ENCODE measurements at places on chromosomes 5 and 9. TPM values are rescaled to one million over a fixed set of nuclear protein-coding genes. Genes with fewer than 3 reads are reported as not detected.

DNA sequence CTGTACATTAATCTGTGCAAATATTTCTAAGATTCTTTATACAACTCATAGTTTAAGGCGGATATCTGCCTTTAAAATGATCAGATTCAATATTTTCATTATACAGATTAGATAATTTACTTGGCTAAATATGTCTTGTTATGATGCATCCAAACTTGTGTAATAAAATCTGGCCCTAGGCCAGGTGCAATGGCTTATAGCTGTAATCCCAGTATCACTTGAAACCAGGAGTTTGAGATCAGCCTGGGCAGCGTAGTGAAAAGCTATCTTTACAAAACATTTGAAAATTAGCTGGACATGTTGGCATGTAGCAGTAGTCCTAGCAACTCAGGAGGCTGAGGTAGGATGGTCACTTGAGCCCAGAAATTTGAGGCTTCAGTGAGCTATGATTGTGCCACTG, 2002.2 kb upstream of the ACO1 start:
- no peak overlapping the region for H3K27ac ChIP-seq
- no peak for DNase-seq
- H3K4me1 ChIP-seq, result no peaks in the 10 kb centered on the region
- H3K36me3 ChIP-seq, result no peaks in the 10 kb centered on the region
- no peak overlapping the region for H3K4me3 ChIP-seq
- H3K27me3 ChIP-seq, result no peaks in the 10 kb centered on the region

DNA sequence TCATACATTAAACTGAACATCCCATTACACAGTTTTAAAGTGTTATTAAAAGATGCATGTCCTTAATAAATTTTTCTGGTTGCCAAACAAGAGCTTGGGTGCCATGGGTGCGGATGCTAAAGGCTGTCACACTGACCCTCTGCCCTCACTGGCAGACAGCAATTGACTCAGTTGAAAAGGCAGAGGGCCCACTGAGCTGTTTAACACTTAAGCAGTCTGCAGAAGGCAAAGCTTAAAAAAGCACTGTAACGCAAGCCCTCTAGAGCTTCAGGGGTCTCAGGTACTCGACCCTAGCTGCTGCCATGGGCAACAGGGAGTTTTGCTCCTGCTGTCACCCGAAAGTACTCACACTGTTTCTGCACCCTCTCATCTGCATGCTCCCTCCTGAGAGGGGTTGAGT, 726.4 kb upstream of the TYRP1 start:
- H3K27ac ChIP-seq, result no peak overlapping the region
- no peaks in the 10 kb centered on the region for H3K4me1 ChIP-seq
- H3K4me3 ChIP-seq, result no peak overlapping the region
- H3K27me3 ChIP-seq, result no peaks in the 10 kb centered on the region
- no peak for DNase-seq

DNA sequence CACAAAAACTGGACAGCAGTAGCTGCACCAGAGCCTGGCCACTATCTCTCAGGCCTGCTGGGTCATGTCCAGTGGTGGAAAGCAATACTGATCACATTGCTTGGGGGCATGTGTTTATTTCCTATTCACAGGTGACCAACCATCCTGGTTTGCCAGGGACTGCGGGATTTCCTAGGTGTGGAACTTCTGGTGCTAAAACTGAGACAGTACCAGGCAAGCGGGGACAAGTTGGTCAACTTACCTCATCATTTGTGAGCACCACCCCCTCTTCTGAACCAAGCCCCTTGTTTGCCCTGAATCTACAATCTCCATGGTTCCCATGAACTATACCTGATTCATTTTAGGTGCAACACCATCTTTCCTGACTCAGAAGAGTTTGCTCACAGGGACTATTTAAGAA, 81.3 kb downstream of the TNC start:
- H3K4me3 ChIP-seq, result no peak overlapping the region
- H3K27ac ChIP-seq, result peak overlapping the region; percentile 70
- H3K36me3 ChIP-seq, result no peaks in the 10 kb centered on the region
- H3K4me1 ChIP-seq, result peaks cover 19% of the 10 kb centered on the region
- no peak for DNase-seq
- peaks cover 3% of the 10 kb centered on the region for H3K27me3 ChIP-seq

LTC4S gene
- 0.79 TPM for total RNA-seq

DNA sequence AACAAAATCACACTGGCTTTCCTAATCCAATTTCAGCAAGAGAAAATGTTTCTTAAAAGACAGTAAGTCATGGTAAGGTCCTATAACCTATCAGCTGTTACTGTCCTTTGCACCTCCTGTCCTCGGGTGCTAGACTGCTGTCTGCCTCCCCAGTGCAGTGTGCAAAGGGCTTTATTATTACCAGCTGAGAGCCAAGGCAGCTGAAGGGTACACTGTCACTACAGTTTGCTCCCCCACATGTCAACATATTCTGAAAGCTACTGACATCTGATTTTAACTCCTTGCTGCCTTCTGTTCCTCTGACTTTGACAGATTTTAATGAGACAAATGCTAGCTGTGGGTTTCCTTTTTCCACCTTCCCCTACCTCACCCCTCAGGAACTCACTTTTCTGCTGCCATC, 389.4 kb upstream of the SLC24A2 start:
- H3K27me3 ChIP-seq, result no peaks in the 10 kb centered on the region
- H3K36me3 ChIP-seq, result no peaks in the 10 kb centered on the region
- no peak overlapping the region for H3K27ac ChIP-seq
- H3K4me1 ChIP-seq, result peaks cover 5% of the 10 kb centered on the region
- H3K4me3 ChIP-seq, result no peak overlapping the region

DNA sequence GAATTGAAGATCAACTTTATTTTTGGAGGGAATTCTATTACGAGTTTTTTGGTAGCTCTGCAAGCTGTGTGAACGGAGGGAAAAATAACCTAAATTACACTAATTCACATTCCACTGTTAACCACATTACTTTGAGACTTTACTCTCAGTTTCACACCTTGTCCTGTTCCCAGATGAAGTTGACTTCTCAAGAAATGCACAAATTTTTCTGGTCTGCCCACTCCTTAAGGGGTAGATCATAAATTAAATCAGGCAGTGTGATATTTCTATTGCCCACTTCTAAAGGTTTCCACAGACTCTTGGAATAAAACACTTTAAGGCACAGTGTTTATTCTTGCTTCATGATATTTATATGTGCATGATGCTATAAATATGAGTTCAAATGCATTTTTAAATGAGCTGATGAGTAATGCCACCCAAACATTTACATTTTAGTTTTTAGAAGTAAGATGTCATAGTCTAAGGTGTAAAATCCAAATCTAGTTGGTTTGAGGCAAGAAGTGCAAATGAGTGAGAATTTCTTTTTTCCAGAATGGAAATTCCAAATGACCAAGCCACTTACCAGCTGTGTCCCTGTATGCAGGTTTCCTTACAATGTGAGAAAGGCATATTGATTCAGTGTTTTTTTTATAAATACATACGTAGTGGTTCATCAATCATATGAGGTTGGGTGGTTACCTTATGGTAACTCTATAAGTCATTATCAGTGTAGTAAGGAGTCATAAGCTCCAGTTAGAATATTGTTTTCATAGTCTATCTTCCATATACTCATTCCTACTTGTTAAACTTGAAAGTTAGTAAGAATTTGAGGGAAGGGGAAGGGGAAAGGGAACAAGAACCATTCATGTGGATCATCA, 437.7 kb upstream of the MEF2C start:
- H3K4me1 ChIP-seq, result no peaks in the 10 kb centered on the region
- no peaks in the 10 kb centered on the region for H3K27me3 ChIP-seq
- H3K36me3 ChIP-seq, result no peaks in the 10 kb centered on the region
- no peak overlapping the region for H3K27ac ChIP-seq
- no peak overlapping the region for H3K4me3 ChIP-seq
- no peak for DNase-seq

DMGDH gene
- total RNA-seq, result 0.93 TPM

DNA sequence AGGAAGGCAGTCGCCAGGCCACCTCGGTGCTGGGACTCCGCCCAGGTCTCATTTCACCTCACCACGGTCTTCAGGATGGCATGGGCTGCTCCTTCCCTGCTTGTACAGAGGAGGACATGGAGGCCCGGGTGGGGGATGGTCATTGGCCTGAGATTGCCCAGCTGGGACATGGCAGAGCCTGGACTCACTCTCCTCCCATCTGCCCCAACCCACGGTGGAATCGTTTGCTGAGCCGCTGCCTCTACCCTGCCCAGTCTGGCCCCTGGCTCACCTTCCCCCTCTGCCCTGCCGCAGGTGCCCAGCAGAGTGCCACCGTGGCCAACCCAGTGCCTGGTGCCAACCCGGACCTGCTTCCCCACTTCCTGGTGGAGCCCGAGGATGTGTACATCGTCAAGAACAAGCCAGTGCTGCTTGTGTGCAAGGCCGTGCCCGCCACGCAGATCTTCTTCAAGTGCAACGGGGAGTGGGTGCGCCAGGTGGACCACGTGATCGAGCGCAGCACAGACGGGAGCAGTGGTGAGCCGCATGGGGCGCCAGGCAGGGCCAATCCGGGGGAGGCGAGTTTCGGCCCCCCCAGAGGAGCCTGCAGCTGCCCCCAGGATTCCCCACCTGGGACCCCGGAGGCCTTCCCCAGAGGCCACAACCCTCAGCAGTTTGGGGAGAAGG, 36.7 kb downstream of the HK3 start:
- no peaks in the 10 kb centered on the region for H3K36me3 ChIP-seq
- no peak overlapping the region for H3K27ac ChIP-seq
- H3K4me1 ChIP-seq, result no peaks in the 10 kb centered on the region
- H3K27me3 ChIP-seq, result peaks cover 38% of the 10 kb centered on the region

DNA sequence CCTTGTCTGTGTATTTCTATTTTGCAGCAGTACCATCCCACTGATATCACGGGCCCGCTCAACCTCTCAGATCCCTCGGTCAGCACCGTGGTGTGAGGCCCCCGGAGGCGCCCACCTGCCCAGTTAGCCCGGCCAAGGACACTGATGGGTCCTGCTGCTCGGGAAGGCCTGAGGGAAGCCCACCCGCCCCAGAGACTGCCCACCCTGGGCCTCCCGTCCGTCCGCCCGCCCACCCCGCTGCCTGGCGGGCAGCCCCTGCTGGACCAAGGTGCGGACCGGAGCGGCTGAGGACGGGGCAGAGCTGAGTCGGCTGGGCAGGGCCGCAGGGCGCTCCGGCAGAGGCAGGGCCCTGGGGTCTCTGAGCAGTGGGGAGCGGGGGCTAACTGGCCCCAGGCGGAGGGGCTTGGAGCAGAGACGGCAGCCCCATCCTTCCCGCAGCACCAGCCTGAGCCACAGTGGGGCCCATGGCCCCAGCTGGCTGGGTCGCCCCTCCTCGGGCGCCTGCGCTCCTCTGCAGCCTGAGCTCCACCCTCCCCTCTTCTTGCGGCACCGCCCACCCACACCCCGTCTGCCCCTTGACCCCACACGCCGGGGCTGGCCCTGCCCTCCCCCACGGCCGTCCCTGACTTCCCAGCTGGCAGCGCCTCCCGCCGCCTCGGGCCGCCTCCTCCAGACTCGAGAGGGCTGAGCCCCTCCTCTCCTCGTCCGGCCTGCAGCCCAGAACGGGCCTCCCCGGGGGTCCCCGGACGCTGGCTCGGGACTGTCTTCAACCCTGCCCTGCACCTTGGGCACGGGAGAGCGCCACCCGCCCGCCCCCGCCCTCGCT, 1.9 kb downstream of the LRRC26 start:
- H3K4me1 ChIP-seq, result peaks cover 1% of the 10 kb centered on the region
- H3K27ac ChIP-seq, result no peak overlapping the region
- no peaks in the 10 kb centered on the region for H3K36me3 ChIP-seq
- no peak overlapping the region for H3K4me3 ChIP-seq

- H3K27me3 ChIP-seq, result no peaks in the 10 kb centered on the region
- H3K4me1 ChIP-seq, result peaks cover 4% of the 10 kb centered on the region
- no peak overlapping the region for H3K27ac ChIP-seq
Observed at GRCh38 chr5:98489021-98489420, 284.4 kb upstream of the RGMB start.

- H3K27me3 ChIP-seq, result peaks cover 4% of the 10 kb centered on the region
- DNase-seq, result no peak
- H3K4me1 ChIP-seq, result no peaks in the 10 kb centered on the region
- H3K36me3 ChIP-seq, result no peaks in the 10 kb centered on the region
- no peak overlapping the region for H3K4me3 ChIP-seq
Observed at GRCh38 chr5:171428809-171429542, 9.5 kb downstream of the FGF18 start.

- no peak overlapping the region for H3K27ac ChIP-seq
- no peak overlapping the region for H3K4me3 ChIP-seq
- no peaks in the 10 kb centered on the region for H3K36me3 ChIP-seq
- no peaks in the 10 kb centered on the region for H3K4me1 ChIP-seq
Observed at GRCh38 chr5:95448789-95449188, 57.6 kb downstream of the FAM81B start.

DNA sequence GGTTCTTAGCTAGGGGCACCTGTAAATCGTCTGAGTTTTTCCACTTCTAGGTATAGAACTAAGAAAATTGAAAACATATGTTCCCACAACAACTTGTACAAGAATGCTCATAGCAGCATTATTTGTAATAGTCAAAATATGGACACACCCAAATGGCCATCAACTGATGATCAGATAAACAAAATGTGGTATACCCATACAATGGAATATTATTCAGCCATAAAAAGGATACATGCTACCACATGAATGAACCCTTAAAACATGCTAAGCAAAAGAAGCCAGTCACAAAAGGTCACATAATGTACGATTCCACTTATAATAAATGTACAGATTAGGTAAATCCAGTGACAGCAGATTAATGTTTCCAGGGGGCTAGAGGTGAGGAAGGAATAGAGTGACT, 46.0 kb upstream of the IL13 start:
- no peak for DNase-seq
- H3K36me3 ChIP-seq, result peaks cover 28% of the 10 kb centered on the region
- no peak overlapping the region for H3K4me3 ChIP-seq
- no peak overlapping the region for H3K27ac ChIP-seq

DMRT3 gene
- not detected for total RNA-seq

PKD2L2 gene
- total RNA-seq, result not detected

FCN1 gene
- not detected for total RNA-seq

- no peak overlapping the region for H3K4me3 ChIP-seq
- DNase-seq, result no peak
- H3K36me3 ChIP-seq, result no peaks in the 10 kb centered on the region
- H3K27me3 ChIP-seq, result peaks cover 3% of the 10 kb centered on the region
- no peaks in the 10 kb centered on the region for H3K4me1 ChIP-seq
Observed at GRCh38 chr5:145925353-145925752, 11.0 kb upstream of the SH3RF2 start.

GRCh38 chr5:1745123-1745795, 54.4 kb downstream of the MRPL36 start:
- peaks cover 8% of the 10 kb centered on the region for H3K27me3 ChIP-seq
- H3K27ac ChIP-seq, result no peak overlapping the region
- DNase-seq, result no peak
- H3K4me3 ChIP-seq, result no peak overlapping the region

GRCh38 chr5:1465966-1466471, 20.8 kb upstream of the SLC6A3 start:
- H3K4me1 ChIP-seq, result peaks cover 6% of the 10 kb centered on the region
- no peaks in the 10 kb centered on the region for H3K27me3 ChIP-seq
- no peak overlapping the region for H3K4me3 ChIP-seq
- DNase-seq, result no peak
- peaks cover 34% of the 10 kb centered on the region for H3K36me3 ChIP-seq
- no peak overlapping the region for H3K27ac ChIP-seq

FOXD1 gene
- 0.12 TPM for total RNA-seq

CCL19 gene
- not detected for total RNA-seq

GRCh38 chr5:51829230-51829629, 446.0 kb downstream of the ISL1 start:
- no peaks in the 10 kb centered on the region for H3K27me3 ChIP-seq
- no peak overlapping the region for H3K27ac ChIP-seq
- no peak overlapping the region for H3K4me3 ChIP-seq
- no peaks in the 10 kb centered on the region for H3K4me1 ChIP-seq

ADGRV1 gene
- not detected for total RNA-seq

Measured in activated naive CD4-positive, alpha-beta T cell treated with anti-CD3 and anti-CD28 coated beads for 36 hours (primary cell).